T-helper 17 cell (primary cell): ENCODE measurements at places on chromosomes 16 and 17.

- DNase-seq: no peak
These were observed 25.3 kb downstream of the BFAR start for GRCh38 chr16:14658063-14658462.

GRCh38 chr17:28720247-28720996, 637 bp downstream of the RPL23A start:
- no peak for DNase-seq

DNA sequence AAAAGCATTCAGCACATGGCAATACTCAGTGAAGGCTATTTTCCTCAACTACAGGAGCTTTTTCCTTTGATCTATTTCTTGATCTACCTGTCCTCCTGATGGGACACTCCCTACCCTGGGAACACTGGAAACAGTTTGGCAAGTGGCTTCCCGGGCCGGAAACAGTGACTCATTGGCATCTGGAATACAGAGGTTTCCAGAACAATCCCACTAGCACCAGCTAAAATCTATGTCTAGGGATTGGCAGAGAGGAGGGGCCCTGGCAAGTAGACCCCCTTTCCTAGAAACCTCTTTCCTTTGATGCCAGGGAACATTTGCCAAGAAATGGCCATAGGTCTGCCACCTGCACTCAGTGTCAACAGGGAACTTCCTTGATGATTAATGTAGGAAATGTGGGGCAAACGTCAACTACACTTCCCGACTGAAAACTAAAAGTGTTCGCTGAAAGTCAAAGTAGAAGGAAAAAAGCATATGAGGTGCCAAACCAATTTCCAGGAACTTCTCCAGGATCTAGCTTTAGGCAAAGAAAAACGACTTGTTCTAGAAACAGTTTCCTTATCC, 30.4 kb upstream of the FBXW10B start:
- no peak for DNase-seq

- DNase-seq: no peak
These were observed 50.8 kb upstream of the MYH10 start for GRCh38 chr17:8681170-8681949.

DNA sequence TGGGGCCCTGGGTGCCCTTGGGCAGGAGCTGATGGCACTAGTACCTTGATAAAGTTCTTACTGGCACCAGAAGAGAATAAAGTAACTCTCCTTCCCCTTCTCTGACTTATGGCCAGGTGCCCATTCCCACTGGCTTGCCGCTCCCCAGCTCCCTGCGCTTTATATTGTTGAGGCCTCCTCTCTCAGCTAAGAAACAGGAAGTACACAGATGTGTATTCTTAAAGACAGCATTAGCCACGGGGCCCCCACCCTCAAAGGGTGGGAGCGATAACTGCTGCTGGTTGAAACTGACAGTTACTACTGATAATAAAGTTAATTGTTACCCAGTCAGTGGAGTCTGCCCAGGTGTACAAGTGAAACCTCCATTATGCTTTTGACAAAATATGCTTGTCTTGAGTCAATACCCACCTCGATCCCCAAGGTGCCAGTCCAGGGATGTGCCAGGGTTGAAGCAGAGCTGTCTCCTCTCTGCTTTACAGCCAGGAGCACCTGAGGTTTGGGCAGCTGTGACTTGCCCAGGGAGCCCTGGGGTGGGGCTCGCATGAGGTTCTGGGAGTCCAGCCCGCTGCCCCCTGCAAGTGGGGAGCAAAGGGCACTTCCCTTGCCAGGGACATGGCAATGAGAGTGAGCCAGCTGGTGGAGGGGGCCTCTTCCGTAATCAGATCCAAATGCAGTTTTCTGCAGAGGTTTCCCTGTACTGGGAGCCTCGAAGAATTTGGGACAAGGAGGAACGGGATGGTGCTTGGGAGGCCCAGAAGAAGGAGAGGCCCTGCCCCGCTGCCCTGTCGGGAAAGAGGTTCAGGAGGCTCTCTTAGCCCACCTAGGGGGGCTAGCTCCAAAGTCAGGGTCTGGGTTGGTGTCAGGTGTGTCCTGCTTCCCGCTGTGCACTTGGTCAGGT, 5.4 kb upstream of the CLDN9 start:
- no peak for DNase-seq

GRCh38 chr17:79048826-79049755, 25.1 kb downstream of the C1QTNF1 start:
- no peak for DNase-seq
